PC-3 (cell line): ENCODE measurements at places on chromosomes 2 and 18. TPM values are rescaled to one million over a fixed set of nuclear protein-coding genes. Genes with fewer than 3 reads are reported as not detected.

The FBXO15 gene
- total RNA-seq = 0.87 and 2.8 TPM in 2 replicates

The THOC1 gene
- total RNA-seq = 29.4 and 43.5 TPM in 2 replicates

The CHPF gene
- total RNA-seq = 139 and 210 TPM in 2 replicates

The GPR45 gene
- total RNA-seq = not detected in 2 replicates

DNA sequence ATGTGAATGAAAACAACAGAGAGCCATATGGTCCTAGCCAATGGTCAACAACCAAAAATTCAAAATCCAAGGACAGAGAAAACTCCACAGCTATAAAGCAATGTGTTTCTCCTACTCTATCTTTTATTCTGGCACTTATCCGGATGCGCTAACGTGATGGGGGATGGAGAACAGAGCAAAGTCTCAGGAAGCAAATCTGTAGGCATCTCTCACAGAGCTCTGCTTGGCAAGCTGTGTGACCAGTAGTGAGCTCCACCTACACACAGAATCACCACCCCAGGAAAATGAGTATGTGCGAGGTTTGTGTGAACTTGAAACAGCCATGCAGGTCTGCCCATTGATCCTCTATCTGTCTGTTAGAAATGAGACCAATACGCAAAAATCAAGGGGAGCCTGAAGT, 584.3 kb downstream of the BCL11A start:
- no peak for DNase-seq

GRCh38 chr2:127671557-127672302, 3.6 kb downstream of the LIMS2 start:
- no peak for DNase-seq

DNA sequence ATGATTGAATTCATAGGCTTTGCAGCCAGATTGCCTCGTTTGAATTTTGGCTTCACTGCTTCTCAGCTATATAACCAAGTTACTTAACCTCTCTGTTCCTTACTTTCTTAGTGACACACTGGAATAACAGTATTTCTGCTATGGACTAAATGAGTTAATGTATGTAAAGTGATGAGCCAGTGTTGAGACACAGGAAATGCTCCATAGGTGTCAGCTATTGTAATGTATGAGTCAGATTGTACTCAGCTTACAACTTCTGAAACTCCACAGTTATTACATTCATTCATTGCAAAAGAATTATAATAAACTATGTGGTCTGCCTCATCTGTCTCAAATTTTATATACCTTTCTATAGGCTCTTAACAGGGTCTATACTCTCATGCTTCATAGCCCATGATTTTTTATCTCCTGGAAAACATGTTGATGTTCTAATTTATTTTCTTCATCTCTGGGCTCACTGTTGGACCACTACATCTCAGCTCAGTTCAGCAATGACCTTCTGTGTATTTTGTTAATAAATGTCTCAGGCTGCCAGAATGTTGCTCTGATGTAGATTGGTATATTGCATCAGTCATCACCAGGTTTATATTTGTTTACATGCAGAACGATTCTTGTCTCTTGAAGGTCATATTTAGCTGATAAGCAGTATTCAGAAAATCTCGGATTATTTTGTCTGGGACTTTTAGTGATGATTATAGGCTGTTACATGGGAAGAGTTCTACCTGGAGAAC, 76.2 kb downstream of the MAP3K20 start:
- peak; percentile 94 for DNase-seq

DNA sequence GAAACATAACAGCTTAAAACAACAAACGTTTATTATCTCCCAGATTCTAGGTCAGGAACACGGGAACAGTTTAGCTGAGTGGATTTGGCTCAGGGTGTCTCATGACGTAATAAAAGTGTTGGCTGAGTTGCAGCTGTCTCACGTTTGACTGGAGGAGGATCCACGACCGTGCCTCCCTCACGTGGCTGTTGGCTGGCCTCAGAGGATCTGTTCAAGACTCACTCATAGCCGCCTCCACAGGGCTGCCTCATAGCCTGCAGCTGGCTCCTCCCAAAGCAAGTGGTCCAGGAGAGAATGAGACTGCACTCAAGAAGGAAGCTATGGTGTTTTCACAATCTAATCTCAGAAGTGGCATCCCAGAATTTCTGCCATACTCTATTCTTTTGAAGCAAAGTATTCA, 167.1 kb downstream of the RPRM start:
- no peak for DNase-seq

GRCh38 chr2:201860636-201861066, 54.3 kb downstream of the CDK15 start:
- peak; percentile 82 for DNase-seq

- no peak for DNase-seq
These were observed 161.1 kb downstream of the GFPT1 start for GRCh38 chr2:69225933-69226332.

DNA sequence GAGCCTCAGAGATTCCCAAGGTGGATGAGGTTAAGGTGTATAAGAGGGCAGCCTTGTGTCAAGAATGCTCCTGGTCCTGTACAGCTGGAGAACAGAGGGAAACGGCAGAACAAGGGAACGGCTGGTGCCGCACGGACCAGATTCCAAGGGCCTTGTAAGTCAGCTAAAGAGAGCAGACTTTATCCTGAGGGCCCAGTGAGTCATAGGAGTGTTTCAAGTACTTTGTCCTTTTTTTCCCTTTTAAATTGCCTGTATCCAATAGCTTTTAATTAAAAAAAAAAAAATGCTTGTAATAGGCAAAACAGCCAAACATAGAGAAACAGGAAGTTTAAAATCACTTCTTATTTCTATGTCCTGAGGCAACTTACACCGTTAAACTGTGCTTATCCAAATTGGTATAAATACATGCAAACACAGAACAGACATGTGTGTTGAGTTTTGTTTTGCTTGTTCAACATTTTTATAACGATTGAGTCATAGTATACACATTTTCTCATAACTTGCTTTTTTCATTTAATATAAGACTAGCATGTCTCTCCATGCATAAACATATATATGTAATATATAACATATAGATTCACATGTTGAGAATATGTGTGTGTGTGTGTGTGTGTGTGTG, 42.1 kb upstream of the EVA1A start:
- peak; percentile 86 for DNase-seq

DNA sequence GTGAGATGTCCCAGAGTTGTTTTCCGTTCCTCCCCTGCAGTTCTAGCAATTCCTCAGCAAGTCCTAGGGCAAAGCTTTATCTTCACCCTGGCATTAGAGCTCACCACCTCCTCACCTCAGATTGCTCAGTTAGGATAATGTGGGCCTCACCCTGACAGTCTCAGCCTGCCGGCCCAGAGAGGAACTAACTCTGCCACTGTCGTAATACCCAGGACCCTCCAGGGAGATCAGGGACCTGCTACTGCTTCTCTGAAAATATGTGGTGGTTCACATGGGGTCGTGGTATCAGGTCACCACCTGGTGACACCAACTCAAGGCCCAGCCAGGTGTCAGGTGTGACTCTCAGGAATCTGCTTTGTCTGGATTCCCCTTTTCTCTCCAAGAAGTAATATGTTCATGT, 120.7 kb downstream of the FEZ2 start:
- no peak for DNase-seq

GRCh38 chr18:77205769-77206168, 43.9 kb upstream of the GALR1 start:
- no peak for DNase-seq

GRCh38 chr18:58947136-58947732, 82.6 kb downstream of the ZNF532 start:
- DNase-seq = no peak

DNA sequence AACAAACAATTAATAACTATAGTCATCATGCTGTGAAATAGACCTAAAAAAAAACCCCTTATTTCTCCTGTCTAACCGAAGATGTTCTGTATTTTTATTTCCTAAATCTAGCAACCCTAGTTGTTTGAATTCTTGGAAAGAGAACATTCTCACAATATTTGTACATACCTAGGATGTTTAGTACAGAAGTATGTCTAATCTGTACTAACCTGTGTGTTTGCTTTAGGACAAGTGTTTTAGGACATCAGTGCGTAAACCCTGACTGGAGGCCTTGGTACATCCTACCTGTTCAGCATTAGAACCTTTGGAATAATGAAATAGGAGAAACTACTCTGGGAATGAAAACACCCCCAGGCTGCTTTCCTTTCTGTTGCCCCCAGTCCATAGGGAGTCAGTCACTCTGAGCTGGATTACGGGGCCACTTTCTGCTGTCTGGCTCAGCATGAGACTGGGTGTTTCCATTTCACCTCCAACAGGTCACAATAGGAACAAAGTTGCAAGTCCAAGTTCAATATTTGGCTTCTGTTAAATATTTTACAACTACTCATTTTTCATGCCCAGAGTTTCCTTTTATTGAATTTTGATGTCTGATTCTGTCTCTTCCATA, 114.7 kb downstream of the MTX2 start:
- peak; percentile 1 for DNase-seq
